ENCODE measurements at places on chromosomes 11 and 22.

DNA sequence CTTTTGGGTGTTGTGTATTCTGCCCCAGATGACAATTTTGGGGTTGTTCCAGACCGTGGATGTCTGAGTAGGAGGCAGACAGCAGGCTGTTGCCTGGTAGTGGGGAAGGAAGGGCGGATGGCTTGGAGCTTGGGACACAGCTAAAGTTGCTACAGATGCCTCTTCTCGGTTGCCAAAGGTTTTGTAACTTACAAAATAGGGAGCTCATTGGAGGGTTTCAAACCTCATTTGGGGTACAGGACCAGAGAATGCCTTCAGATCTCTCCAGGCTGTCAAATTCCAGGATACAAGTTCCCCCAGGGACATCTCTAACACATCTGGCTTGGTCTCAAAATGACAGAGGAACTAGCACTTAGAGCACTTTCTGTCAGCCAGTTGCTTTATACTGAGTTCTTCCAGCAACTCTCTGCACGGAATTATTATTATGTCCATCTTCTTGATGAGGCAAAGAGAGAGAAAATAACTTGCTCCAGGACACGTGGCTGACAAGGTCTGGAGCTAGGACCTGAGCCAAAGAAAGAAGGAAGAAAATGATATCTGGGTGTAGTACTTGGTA is 56.0 kb downstream of the SLC1A2 start:
- no peak for DNase-seq

DNA sequence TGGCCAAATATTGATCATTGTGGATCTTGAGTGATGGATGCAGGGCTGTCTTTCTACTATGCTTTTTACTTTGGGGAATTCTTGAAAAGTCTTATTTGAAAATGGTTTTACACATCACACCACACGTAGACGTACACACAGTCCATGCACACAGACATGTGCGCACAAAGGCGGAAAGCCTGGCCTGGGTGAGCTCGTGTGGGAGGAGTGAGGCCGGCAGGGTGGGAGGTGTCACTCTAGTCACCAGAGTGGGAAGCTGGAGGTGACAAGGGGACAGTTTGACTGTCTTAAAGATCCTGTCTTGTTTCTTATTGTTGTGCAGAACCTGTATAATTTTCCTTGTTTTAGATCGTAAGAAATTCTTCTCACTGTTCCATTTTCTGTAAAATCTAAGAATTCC is 326.9 kb downstream of the TBC1D22A start:
- DNase-seq: no peak

- DNase-seq: no peak
Observed at GRCh38 chr11:26254378-26254777, 77.6 kb upstream of the ANO3 start.

GRCh38 chr11:36264011-36264972 is 24.9 kb downstream of the COMMD9 start:
- no peak for DNase-seq

- no peak for DNase-seq
Observed at GRCh38 chr11:71279916-71280645, 27.7 kb upstream of the SHANK2 start.

GRCh38 chr11:112797092-112797491 is 164.1 kb upstream of the NCAM1 start:
- no peak for DNase-seq

DNA sequence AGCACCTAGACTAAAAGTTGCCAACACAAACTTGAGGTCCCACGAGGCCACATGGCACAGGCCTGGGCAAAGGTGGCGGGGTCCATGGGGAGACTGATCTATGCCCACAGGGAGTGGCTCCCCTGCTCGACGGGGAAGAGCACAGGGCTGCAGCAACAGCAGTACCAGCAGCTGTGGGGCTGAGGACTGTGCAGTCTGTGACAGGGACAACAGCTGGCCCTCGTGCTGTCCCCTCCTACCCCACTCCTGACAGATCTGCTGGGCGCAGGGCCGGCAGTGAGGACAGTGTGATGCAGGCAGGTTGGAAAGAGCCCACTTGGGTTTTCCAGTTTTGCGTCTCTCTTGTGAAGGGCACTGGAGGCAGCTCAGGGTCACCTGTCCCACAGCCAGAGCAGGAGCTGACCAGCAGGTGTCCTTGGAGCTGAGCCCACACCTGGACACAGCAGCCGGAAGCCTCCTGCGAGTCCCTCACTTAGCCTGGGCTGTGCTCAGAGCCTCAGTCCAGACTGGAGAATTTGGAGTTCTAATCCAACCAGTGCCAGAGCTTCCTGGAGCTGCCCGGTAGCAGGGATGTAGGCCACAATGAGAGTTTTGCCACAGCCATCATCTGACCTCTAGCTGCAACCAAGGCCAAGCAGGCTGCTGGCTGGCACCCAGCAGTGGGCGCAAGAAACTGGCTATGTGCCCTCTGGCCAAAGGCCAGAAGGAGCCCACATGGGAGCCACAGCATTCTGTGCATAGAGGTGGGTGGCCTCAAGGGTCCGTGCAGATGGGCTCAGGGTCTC is 3.6 kb upstream of the GAS2L1 start:
- no peak for DNase-seq

GRCh38 chr11:34856251-34856650 is 59.9 kb downstream of the APIP start:
- DNase-seq: no peak

DNA sequence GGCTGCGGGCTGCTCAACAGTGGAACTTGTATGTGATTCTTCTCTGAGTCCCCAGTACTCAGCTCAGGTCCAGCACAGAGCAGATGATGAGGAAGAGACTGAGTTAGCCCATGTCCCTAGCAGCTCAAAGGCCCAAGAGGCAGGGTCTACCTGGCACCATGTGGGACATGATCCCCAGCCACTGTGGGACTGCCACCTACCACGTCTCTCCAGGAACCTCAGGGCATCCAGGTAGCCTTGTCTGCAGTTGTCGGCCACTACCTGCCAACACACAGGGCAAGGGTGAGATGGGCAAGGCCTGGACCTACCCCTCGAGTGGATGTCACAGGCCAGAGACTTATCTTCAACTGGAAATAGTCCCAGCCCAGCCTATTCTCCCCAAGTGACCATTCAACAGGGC is 4.4 kb downstream of the PNPLA5 start:
- DNase-seq: no peak

GRCh38 chr11:133825156-133825555 is 20.2 kb downstream of the SPATA19 start:
- no peak for DNase-seq

DNA sequence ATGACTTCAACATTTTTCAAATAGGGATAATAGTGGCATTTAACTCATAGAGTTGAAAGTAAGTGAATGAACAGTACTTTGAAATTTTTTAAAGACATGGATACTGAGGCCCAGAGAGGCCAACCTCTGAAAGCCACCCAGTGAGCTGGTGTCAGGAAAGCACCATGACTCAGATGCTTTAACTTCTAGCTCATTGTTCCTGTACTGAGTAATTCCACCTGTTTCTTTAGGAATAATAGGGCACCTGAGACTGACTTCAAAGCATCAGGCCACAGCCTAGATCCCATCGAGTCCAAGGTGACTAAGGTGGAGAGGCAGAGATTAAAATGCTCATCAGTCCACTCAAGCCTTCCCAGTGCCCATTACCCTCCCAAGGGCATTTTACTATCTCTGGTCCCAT is 491.8 kb upstream of the TENM4 start:
- DNase-seq: no peak

Data from NCI-H510A (cell line).